ENCODE measurements at places on chromosomes 5 and 9.
A peak's percentile ranks its signal among the peaks of the same experiment; 100 is the strongest.

GRCh38 chr5:179879003-179879689 lies 20.5 kb upstream of the MRNIP start:
- no peak for DNase-seq

- no peak for DNase-seq
Observed at GRCh38 chr9:133759146-133759900, 21.2 kb upstream of the SARDH start.

- DNase-seq: peak; percentile 97
Observed at GRCh38 chr9:126804696-126805553, at the start of gene ZBTB43. Gene ZBTB43, plus strand, starts transcription at chr9:126805040. Its CDS starts 27,470 bp downstream, at chr9:126832510.

DNA sequence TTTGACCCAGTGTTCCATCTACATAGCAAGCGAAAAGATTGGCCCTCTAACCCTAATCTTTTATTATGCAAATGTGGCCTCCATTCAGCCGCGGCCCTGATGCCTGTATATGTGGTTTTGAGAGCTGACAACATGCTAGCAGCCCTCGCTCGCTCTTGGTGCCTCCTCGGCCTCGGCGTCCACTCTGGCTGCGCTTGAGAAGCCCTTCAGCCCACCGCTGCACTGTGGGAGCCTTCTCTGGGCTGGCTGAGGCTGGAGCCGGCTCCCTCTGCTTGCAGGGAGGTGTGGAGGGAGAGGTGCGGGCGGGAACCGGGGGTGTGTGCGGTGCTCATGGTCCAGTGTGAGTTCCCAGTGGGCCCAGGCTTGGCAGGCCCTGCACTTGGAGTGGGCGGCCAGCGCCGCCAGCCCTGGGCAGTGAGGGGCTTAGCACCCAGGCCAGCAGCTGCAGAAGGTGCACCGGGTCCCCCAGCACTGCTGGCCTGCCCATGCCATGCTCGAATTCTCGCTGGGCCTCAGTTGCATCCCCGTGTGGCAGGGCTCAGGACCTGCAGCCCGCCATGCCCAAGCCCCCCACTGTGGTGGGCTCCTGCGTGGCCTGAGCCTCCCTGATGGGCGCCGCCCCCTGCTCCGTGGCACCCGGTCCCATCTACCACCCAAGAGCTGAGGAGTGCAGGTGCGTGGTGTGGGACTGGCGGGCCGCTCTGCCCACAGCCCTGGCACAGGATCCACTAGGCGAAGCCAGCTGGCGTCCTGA lies 757.5 kb upstream of the CTNND2 start:
- no peak for DNase-seq

DNA sequence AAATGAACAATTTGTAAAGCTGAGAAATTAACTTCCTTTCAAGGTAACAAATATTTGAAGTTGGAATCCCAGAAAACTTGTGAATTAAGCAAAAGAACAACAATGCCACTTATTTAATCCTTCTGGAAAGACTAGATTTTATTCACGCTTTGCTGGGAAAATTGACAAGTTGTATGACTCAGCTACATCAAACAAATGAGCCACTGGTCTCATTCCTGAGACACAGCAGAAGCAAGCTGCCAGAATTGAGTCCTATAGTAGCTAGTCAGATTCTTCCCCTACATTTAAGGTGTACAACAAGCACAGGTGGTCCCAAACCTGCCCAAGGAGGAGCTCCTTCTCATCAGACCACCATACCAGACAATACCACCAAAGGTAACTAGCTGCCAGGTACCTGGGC lies 280.7 kb downstream of the SPOCK1 start:
- DNase-seq: no peak

DNA sequence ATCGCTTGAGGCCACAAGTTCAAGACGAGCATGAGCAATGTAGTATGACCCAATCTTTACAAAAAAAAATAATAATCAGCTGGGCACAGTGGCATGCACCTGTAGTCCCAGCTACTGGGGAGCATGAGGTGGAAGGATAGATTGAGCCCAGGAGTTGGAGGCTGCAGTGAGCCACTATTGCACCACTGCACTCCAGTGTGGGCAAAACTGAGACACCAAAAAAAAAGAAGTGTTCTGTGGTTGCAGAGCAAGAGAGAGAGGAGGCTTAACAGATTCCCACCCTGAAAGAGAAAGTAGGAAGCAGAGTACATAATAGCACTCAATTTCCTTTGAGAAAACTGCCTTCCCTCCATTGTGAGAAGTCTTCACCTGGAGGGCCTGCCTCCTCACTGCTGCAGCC lies 52.6 kb downstream of the ALDH7A1 start:
- no peak for DNase-seq

- no peak for DNase-seq
Observed at GRCh38 chr5:175822225-175822624, 49.2 kb upstream of the CPLX2 start.

- no peak for DNase-seq
Observed at GRCh38 chr9:132519033-132519432, 63.4 kb upstream of the BARHL1 start.

- no peak for DNase-seq
Observed at GRCh38 chr5:167608390-167609272, 682.8 kb upstream of the WWC1 start.

DNA sequence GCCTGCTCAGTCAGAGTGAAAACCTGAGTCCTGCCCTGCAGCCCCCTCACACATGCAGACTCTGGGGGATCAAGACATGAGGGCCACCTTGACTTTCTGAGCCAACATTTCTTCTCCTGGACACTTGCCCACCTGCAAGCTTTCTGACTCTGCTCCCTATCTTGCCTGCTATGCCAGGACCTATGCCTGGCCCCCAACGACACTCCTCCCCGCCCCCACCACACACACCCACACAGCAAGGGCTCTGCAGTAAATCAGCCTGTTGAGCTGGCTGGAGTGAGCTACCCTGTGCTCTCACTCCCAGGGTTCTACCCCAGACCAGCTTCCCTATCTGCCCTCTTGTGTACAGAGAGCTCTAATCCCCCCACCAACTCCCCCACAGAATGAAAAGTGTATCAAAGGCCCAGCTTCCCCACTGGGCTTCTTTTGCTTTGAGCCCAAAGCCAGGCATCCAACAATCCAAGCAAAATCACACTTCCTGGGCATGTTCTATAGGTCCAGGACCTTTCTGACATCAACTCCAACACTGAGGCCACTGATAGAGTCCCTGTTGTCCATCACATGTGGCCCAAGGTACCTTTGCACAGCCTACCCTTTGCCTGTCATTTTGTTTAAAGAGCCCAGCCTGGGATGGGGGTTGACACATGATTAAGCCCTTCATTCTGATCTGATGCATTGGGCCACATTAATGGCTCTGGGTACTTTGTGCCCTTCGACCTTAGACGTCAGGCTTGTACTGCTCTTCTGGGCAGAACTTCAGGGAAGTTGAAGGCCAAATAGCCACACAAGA lies 7.2 kb downstream of the PDLIM4 start:
- DNase-seq: no peak

- DNase-seq: no peak
Observed at GRCh38 chr9:111412280-111412679, 71.9 kb downstream of the ECPAS start.

- no peak for DNase-seq
Observed at GRCh38 chr9:101093620-101094019, 65.1 kb downstream of the PLPPR1 start.

DNA sequence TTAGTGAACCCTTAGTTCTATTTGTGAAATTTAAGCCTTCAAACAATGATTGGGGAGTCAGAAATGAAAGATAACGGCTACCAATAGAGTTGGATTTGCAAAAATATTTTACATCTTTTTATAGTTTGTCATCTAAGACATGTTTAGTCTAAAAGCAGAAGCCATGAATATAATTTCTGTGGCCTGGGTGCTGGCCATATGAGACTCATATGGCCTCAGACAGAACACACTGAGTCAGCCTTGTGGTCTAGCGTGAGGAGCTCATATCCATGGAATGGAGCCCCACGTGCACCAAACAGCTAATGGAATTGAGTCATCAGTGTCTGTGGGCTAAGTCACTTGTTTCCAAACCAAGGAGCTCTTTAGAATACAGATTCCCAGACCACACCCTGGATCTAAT lies 240.7 kb upstream of the NREP start:
- DNase-seq: no peak

- no peak for DNase-seq
Observed at GRCh38 chr5:173891308-173892116, 3.4 kb downstream of the CPEB4 start.

- no peak for DNase-seq
Observed at GRCh38 chr9:73030370-73031030, 77.6 kb upstream of the ALDH1A1 start.

- no peak for DNase-seq
Observed at GRCh38 chr9:17116400-17116837, 18.4 kb upstream of the CNTLN start.

- no peak for DNase-seq
Observed at GRCh38 chr5:960551-960950, 48.1 kb upstream of the NKD2 start.

- DNase-seq: no peak
Observed at GRCh38 chr9:105144076-105144475, 100.4 kb upstream of the SLC44A1 start.

DNA sequence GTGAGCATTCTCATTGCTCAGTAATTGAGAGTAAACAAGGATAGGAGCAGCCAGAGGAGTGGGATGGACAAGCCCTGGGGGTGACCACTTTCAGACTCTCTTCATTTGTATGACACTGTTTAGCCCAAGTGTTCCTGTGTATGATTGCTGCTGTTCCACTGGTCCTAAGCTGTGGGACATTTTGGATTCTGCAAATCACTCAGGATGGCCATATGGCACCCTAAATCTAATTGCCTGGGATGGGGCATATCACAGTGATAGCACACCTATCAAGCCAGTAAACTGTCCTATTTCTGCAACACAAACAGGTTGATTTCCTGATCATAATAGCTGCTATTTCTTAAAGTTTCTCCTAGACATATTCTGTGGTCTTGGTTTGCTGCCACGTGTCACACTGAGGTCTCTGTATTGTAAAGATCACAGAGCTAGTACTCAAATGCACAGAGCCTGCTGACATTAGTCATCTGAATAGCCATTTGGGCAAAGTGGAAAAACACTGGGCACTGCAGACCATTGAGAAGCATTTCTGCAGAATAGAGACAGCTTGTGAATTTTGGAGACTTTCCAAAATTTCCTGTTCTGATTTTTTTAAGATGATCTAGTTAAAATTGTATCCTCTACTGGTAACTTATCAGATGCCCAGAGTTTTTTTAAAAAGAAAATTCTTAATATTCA lies 320.2 kb downstream of the RFX3 start:
- no peak for DNase-seq

- DNase-seq: no peak
Observed at GRCh38 chr5:72499730-72500129, 7.5 kb downstream of the ZNF366 start.

- no peak for DNase-seq
Observed at GRCh38 chr9:78986446-78986845, 585.3 kb upstream of the TLE4 start.

GRCh38 chr9:37034305-37034937 lies 353 bp upstream of the PAX5 start:
- DNase-seq: no peak

DNA sequence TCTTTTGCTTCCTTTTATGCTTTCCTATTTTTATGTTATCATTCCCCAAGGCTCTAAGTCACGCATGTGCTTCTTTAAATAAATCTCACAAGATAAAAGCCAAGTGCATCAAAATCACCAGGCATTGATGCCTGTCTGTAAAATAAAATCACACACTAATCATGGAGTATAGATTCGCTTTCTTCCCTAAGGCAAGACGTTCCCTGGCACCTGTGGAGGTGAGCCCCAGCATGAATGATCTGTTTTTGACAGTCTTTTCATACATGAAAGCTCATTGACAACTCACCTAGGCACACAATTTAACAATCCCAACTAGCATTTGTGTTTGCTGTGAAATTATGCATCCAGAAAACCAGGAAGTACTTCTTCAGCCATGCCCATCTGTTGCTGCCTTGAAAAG lies 146.9 kb upstream of the DMAC1 start:
- DNase-seq: no peak

GRCh38 chr9:34125681-34126206 lies 754 bp downstream of the DCAF12 start:
- DNase-seq: no peak

DNA sequence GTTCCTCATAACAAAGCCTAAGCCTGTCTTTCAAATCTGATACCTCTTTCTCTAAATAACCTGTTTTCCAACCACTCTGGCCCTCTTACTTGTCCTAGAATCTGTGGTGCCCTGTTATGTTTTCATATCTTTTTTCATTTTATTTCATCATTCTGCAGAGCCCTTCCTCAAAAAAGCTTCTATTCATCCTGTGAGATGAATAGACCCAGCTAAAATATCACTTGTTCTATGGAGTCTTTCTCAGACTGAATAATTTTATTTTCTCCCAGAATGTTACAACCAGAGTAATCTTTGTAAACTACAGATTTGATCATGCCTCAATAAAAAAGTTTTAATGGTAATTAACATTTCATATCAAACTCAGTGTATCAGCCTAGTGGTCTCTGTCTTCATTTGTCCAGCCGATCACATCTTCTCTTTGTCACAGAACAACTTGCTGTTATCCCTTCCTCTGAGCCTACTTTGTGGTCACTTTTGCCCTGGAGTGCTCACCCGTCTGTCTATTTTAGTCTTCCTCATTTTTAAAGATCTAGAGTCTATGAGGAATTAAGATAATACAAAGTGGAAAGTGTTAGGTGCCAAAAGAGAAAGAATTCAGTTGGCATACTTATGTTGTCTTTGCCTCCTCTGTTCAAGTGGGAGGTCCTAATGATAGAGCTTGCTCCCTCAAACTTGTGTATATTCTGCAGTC lies 77.8 kb downstream of the ZCCHC7 start:
- DNase-seq: no peak

- DNase-seq: no peak
Observed at GRCh38 chr9:118271936-118272335, 567.7 kb downstream of the TLR4 start.

GRCh38 chr9:134621558-134622110 lies 20.0 kb upstream of the COL5A1 start:
- DNase-seq: no peak

- DNase-seq: no peak
Observed at GRCh38 chr9:119810645-119811429, 441.6 kb upstream of the BRINP1 start.

DNA sequence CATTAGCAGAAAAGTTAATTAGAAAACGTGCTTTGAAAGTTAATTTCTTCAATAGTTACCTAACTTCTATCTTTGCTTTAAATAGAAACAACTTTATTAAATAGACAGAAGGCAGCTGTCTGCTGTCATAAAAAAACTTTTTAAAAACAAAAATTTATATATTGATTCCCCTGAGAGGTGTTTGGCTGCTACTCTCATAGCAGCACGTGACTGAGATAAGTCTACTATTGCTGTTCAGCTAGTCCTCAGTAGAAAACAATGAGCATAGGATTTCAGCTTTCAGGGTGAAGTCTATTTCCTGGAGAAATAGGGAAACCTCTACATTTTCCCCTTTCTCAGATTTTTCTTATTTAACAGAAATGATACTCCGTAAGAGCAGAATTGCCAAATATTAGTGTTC lies 135.0 kb upstream of the FBN2 start:
- DNase-seq: no peak

- DNase-seq: no peak
Observed at GRCh38 chr9:20270161-20270560, 352.1 kb downstream of the MLLT3 start.

- DNase-seq: no peak
Observed at GRCh38 chr5:107361945-107362344, 308.8 kb downstream of the EFNA5 start.

Data from T follicular helper cell (primary cell).